ENCODE measurements at places on chromosomes 6 and 20. TPM values are rescaled to one million over a fixed set of nuclear protein-coding genes. Genes with fewer than 3 reads are reported as not detected.

DNA sequence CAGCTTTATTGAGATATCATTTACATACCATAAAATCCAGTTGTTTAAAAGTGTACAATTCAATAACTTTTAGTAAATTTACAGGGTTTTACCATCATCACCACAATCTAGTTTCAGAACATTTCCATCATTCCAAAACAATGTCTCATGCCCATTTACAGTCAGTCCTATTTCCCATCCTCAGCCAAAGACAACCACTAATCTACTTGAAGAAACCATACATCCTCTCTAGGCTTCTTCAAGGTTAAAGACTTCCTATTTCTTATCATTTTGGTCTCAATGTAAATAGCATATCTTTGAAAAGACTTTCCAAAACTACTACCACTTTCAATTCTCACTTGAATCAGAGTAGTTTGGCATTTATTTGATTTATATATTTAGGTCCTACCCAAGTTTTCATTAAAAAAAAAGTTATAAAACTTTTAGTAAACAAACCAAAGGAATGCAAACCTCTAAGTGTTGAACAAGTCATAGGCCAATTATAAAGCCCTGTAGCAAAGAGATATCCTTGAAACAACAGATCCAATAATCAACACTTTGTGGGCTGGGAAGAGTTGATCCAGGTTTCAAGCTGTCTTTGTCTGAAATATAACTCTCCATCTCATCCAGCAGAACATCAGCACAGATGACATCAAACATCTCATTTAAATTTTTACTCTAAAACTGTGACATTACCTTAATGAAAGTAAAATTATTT is 211.3 kb upstream of the RUNX2 start:
- no peaks in the 10 kb centered on the region for H3K27me3 ChIP-seq
- no peak for DNase-seq
- no peaks in the 10 kb centered on the region for H3K36me3 ChIP-seq
- H3K4me1 ChIP-seq: no peaks in the 10 kb centered on the region
- H3K27ac ChIP-seq: no peak overlapping the region
- H3K4me3 ChIP-seq: no peak overlapping the region

- H3K4me3 ChIP-seq: no peak overlapping the region
- DNase-seq: no peak
- H3K27me3 ChIP-seq: no peaks in the 10 kb centered on the region
- H3K36me3 ChIP-seq: no peaks in the 10 kb centered on the region
Observed at GRCh38 chr6:144248003-144248402, 37.1 kb upstream of the UTRN start.

DNA sequence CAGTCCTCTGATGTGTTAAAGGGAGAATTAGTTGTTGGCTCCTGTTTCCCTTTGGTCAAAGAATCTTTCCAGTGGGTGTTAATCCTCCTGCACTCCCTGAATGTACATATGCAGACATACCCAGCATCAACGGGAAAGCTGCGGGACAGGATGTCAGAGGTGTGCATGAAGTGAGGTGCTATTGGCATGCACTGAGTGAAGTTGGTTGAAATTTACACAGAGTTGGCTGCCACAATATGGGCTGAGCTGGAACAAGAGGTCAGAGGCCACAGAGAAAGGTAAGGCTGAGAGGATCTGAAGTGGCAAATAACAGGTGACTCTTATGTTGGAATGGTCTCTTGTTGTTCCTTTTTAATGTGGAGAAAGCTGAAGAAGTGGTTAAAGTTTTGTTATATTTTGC is 82.7 kb upstream of the AKIRIN2 start:
- H3K4me3 ChIP-seq: no peak overlapping the region
- DNase-seq: no peak
- H3K27ac ChIP-seq: no peak overlapping the region
- no peaks in the 10 kb centered on the region for H3K27me3 ChIP-seq
- no peaks in the 10 kb centered on the region for H3K36me3 ChIP-seq

GRCh38 chr6:95294043-95294442 is 283.3 kb upstream of the MANEA start:
- H3K27me3 ChIP-seq: no peaks in the 10 kb centered on the region
- no peak for DNase-seq
- peak overlapping the region; percentile 30 for H3K27ac ChIP-seq
- peak overlapping the region; percentile 55 for H3K4me3 ChIP-seq
- H3K4me1 ChIP-seq: peaks cover 7% of the 10 kb centered on the region

DNA sequence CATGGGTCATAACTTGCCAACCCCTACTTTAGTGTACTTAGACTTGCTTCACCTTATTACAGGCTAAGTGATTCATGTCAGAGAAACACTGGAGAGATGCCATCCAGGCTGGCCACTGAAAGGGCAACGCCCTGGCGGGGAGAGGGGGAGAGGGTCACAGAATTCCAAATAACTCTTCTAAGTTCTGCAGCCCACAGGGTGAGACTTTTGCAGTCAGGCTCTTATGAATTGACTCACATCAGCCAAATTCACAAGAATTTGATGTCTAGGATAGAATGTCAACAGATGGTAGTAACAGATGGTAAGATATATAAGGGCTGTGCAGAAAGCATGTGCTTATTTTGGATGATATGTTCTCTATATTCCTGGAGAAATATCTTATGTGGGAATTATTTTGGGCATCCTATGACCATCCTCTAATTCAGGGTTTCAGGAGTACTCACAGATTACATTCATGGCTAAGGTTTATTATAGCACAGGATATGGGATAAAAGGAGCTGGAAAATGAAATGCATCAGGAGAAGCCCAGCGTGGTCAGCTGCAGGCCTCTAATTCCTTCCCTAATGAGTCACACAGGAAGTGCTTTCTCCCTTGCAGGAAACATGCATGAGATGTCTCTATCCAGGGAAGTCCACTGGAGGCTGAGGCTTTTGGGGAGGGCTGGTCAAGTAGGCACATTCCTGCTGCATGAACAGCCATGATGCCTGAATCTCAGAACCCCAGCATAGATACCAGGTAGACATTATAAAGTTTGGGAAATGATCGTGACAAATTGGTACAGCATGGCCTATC is 58.7 kb upstream of the RIN2 start:
- no peaks in the 10 kb centered on the region for H3K27me3 ChIP-seq
- H3K4me3 ChIP-seq: no peak overlapping the region
- no peak overlapping the region for H3K27ac ChIP-seq
- no peak for DNase-seq
- peaks cover 11% of the 10 kb centered on the region for H3K36me3 ChIP-seq

- no peaks in the 10 kb centered on the region for H3K36me3 ChIP-seq
- no peak overlapping the region for H3K27ac ChIP-seq
- no peaks in the 10 kb centered on the region for H3K27me3 ChIP-seq
- H3K4me1 ChIP-seq: no peaks in the 10 kb centered on the region
- no peak for DNase-seq
Observed at GRCh38 chr6:162058281-162058875, 669.2 kb downstream of the PRKN start.

GRCh38 chr20:20454367-20454766 is 86.5 kb downstream of the INSM1 start:
- no peak overlapping the region for H3K4me3 ChIP-seq
- no peaks in the 10 kb centered on the region for H3K27me3 ChIP-seq
- H3K36me3 ChIP-seq: no peaks in the 10 kb centered on the region
- H3K27ac ChIP-seq: no peak overlapping the region

DNA sequence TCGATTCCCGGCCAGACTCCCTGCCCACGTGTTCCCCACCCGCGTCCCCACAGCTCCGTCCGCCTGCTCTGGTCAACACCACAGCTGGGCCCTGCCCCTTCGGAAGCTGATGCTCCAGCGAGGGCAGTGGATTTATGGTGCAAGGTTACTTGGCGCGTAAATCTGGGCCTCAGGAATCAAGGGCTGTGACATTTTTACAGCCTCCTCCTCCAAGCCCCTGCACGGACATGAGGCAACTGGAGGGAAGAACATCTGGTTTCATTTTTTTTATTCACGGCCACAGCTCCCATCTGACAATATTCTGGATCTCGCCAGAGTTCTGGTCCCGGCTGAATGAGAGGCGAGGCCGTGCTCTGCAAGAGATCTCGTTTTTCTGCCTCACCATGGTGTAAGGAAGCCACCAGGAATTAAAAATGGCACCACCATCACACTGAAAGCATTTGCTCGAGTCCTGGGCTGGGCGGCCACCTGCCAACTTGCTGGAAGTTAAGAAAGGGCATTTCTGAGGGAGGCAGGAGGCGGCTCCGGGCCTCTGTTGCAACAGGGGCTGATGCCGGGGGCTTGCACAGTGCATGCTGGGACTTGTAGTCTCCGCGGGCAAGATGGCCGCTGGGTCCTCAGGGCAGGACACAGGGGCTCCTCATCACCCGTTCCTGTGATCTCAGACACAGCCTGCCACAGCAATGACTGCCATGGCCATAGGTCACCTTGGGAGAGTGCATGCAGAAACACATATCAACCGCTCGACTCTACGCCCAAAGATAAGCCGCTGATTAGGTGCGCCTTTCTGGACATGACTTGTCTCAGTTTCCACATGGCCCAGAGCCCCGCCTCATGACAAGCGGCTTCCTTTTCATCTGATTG is 148.5 kb downstream of the LY86 start:
- no peak overlapping the region for H3K27ac ChIP-seq
- H3K27me3 ChIP-seq: no peaks in the 10 kb centered on the region
- DNase-seq: peak; percentile 93

DNA sequence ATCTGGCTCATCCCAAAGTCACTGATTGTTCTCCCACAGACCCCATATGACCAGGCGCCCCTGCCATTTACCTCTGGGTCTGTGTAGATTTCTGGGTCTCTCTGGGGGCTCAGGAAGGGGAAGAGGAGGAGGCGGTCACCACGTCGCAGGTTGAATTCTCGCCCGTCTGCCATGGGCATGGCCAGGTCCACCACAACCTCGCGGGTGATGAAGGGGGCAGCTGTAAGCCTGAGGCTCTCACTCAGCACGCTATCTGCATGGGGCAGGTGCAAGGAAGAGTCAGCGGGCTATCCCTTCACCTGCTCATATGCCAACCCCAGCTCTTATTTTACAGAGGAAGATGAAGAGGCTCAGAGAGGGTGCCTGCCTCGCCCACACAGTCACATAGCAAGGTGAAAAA is 30.5 kb upstream of the KCNB1 start:
- H3K27me3 ChIP-seq: no peaks in the 10 kb centered on the region
- no peak overlapping the region for H3K27ac ChIP-seq
- peaks cover 2% of the 10 kb centered on the region for H3K4me1 ChIP-seq
- no peak for DNase-seq
- H3K36me3 ChIP-seq: no peaks in the 10 kb centered on the region

- no peaks in the 10 kb centered on the region for H3K36me3 ChIP-seq
- H3K27ac ChIP-seq: no peak overlapping the region
- no peak overlapping the region for H3K4me3 ChIP-seq
- no peak for DNase-seq
- H3K4me1 ChIP-seq: no peaks in the 10 kb centered on the region
Observed at GRCh38 chr20:31858760-31859083, 11.6 kb downstream of the DUSP15 start.

- no peak for DNase-seq
- H3K27me3 ChIP-seq: no peaks in the 10 kb centered on the region
- no peak overlapping the region for H3K4me3 ChIP-seq
- H3K4me1 ChIP-seq: no peaks in the 10 kb centered on the region
- no peaks in the 10 kb centered on the region for H3K36me3 ChIP-seq
- peak overlapping the region; percentile 3 for H3K27ac ChIP-seq
Observed at GRCh38 chr6:22612236-22612635, 42.9 kb downstream of the HDGFL1 start.

DNA sequence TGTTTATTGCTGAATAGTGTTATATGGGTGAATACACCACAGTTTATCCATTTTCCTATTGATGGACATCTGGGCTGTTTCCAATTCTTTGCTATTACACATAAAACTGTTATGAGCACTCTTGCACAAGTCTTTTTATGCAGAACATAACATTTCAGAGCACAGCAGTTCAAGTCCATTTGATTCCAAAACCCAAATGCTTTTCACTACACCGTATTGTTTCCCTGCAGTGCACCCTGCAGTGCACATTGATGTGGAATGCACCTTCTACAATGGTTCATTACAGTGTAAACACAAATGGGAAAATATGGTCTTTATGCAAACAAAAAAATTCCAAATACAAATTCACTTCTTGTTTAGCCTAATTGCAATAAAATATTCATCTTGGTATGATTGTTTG is 3.6 kb upstream of the SLC2A12 start:
- no peaks in the 10 kb centered on the region for H3K27me3 ChIP-seq
- H3K36me3 ChIP-seq: no peaks in the 10 kb centered on the region
- no peak overlapping the region for H3K27ac ChIP-seq
- peak; percentile 45 for DNase-seq
- no peaks in the 10 kb centered on the region for H3K4me1 ChIP-seq

- no peak overlapping the region for H3K27ac ChIP-seq
- DNase-seq: peak; percentile 60
- no peaks in the 10 kb centered on the region for H3K27me3 ChIP-seq
- H3K36me3 ChIP-seq: peaks cover 96% of the 10 kb centered on the region
- no peak overlapping the region for H3K4me3 ChIP-seq
- H3K4me1 ChIP-seq: no peaks in the 10 kb centered on the region
Observed at GRCh38 chr20:17628101-17628841, 53.8 kb downstream of the RRBP1 start.

DNA sequence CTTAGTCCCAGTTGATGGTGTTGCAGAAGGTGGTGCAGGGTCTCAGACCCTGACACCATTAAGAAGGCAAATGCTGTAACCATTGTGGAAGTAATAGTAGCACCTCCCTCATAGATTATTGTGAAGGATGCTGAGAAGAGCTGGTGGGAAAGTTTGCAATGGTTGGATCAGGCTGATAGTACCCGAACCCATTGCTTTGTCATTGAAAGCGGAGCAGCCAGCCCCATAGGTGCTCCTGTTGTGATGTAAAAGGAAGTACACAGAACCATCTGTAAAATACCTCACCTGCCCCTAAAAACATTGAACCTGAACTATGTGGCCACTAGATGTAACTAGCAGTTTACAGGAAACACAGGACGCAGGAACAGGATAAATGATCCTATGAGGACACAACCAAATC is 31.5 kb downstream of the RIOK1 start:
- DNase-seq: no peak
- H3K27ac ChIP-seq: no peak overlapping the region
- H3K4me1 ChIP-seq: peaks cover 4% of the 10 kb centered on the region
- H3K27me3 ChIP-seq: no peaks in the 10 kb centered on the region
- peaks cover 22% of the 10 kb centered on the region for H3K36me3 ChIP-seq
- H3K4me3 ChIP-seq: no peak overlapping the region

DNA sequence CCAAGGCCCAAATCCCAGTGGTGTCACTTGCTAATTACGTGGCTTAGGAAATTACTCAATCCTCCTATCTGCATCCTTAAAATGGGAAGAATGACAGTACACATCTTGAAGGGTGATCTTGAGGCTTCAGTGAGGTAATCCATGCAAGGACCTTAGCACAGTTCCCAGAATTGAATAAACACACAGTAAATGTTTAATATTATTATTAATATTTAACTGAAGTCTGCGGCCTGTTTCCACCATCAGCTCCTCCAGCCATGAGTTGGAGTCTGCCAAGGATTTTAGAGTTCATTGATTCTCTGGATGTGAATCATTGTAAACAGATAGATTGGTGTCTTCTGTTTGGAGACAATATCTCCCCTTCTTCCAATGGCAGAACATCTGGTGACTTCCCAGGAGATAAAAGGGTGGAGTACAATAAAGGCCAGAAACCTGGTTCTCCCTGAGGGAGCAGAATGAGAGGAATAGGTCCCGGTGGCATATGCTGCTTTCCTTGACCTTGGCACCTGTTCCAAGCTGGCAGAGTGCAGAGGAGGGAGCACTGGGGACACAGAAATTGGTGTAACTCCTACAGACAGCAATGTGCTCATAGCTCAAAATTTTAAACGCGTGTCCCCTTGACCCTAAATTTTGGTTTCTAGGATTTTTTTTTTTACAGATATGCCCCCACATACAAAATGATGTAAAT is 25.4 kb downstream of the UNC5CL start:
- no peak for DNase-seq
- no peaks in the 10 kb centered on the region for H3K4me1 ChIP-seq
- H3K4me3 ChIP-seq: no peak overlapping the region

The VEGFA gene
- 281 TPM for total RNA-seq

The MOCS3 gene
- 5.2 TPM for total RNA-seq

The DTNBP1 gene
- total RNA-seq: 14.1 TPM

The EYA4 gene
- total RNA-seq: 0.26 TPM

The GATA5 gene
- total RNA-seq: 6.7 TPM

The RNF39 gene
- 0.11 TPM for total RNA-seq

The HLA-DPB1 gene
- 14.7 TPM for total RNA-seq

The HLA-DPA1 gene
- total RNA-seq: 1.9 TPM
